ENCODE measurements at places on chromosomes 4 and X.

DNA sequence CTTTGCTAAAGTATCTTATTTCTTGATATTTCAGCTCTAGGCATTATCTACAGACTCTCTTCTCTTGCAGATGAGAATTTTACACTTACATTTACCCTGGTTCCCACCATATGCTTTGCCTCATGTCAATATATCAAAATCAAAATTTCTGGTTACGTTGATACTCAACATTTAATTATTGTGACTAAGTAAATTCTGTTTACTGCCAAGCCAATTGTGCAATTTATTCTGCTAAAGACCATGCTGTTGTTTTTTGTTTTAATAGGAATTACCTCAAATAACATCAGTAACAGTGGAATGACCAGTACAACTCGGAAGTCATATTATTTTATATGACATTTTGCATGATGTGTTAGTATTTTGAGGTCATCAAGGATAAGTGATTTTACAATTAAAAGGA lies 125.5 kb downstream of the IL15 start:
- no peak for DNase-seq

DNA sequence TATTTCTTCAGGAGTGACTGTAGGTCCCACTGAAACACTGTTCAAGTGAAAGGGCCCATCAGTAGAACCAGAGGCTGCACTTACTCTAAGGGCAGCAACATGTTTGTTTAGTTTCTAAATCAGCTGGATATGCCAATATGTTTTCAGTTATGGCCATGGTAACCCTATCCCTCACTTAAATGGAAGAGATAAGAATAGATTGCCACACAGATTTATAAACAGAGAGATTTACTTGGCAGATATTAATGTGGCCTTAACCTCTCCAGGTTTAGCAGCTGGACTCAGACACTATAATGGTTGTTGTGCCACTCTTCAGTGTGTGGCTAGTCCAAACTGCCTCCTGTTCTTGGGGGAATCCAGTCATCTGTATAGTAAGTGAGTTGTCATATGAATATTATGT lies 354.1 kb downstream of the TEX13C start:
- DNase-seq: no peak

DNA sequence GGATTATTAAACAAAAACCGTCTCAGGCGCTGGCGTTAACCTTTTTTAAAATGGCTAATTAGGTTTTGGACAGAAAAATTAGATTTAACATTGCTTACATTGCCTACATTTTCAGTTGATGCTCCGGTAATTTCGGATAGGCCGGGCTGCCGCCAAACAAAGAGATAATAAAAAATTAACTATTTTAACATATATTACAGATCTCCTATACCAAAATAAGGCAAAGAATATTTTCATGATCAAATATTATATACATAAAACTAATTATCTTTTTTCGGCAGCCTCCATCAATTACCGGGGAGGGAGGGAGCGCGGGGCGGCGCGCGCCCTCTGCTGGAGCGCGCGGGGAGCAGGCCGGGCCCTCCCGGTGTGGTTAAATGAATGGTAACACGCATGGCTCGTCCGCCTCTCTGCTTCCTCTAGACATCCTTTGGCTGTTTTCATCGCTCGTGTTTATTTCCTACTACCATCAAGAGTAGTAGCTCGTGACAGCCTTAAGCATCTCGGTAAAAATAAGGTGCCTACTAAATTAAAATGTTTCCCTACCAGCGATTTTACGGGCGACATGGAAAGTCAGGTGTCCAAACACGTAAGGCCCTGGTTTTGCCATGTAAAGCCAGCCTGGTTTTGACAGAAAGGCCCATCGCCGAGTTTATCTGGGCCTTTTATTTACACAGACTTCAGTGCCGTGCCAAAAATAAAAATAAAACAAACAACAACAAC lies 52.4 kb upstream of the TMEM33 start:
- peak; percentile 8 for DNase-seq

DNA sequence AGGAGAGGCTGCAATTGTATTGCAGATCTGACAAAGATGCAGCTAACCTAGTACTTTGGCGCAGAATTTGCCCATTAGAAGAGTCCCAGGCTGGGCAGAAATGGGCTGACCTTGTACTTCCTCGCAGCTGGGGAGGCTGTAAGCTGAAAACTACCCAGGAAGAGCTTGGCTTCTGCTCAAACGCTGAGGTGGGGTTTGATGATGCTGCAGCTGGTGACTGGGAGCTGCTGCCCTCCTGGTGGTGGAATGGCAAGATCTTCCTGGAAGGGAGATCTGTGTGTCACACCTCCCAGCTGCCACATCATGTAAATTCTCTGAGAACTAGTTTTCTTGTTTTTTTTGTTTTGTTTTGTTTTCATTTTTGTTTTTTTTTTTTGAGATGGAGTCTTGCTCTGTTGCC lies 17.4 kb downstream of the CCNG2 start:
- no peak for DNase-seq

DNA sequence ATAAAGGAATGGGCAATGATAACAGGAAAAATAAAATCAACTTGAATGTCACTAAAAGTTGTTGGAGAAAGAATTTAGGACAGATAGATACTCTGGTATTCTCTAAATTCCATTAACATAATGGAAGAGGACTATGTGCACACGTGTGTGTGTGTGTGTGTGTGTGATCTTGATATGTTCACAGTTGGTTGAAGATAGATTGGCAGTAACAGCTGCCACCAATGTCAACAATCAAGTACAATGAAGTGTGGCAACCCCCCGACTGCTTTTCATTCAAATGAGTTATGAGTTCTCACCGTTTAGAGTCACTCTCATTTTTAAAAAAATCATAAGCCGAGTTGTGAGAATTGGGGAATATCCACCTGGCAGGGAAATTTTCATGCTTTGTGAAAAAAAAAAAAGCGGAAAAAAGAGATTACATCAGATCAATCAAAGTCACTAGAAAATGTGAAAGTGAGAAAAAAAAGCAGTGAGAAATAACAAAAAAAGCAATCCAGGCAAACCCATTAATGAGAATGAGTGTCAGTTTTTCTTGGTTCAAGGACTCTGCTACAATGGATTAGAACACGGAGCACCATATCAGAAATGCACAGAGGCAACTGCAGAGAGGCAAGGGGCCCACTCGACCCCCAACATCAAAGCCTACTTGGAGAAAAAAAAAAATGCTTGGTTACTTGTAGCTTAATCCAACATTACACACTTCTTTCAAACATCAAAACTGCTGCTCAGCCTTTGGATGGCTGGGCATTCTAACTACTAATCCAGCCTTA lies 414.9 kb upstream of the PITX2 start:
- DNase-seq: no peak

Data from fibroblast of upper back skin (primary cell).